ENCODE measurements at places on chromosomes 2 and 18.

- no peak for DNase-seq
These were observed 71.9 kb downstream of the ADD2 start for GRCh38 chr2:70696142-70696541.

- no peak for DNase-seq
These were observed 32.9 kb downstream of the MTERF4 start for GRCh38 chr2:241068942-241069810.

DNA sequence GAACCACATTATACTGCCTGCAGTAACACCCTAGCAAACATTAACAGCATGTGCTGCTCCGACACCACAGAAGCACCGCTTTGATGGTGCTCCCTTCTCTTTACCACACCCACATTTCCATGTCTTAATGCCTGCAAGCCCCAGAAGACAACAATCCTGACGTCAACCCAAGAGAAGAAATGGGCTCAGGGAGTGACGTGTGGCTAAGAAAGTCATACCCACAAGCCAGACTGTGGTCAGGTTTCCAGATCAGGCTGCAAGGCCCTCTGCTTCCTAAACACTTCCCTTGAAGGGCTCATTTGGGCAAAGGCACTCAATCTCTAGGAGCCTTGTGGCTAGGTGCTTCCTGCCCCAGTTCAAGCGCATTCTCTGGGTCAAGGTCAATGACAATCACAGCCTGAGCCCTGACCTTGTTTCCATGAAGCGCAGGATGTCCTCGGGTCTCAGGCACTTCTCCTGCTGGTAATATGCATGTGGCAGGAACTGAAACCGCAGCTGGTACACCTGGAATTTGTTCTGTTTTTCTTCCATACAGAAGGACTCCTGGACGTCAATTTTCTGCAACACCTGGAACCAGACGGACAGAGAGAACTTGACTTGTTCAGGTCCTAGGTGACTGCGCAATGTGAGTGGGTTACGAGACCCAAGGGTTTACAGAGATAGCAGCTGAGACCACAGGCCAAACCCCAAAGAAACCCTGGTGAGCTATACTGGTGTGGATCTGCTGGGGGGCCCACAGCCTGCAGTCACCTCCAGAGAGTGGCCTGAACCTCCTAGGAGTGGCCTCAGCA is 67.2 kb downstream of the POLR1A start:
- DNase-seq, result no peak

DNA sequence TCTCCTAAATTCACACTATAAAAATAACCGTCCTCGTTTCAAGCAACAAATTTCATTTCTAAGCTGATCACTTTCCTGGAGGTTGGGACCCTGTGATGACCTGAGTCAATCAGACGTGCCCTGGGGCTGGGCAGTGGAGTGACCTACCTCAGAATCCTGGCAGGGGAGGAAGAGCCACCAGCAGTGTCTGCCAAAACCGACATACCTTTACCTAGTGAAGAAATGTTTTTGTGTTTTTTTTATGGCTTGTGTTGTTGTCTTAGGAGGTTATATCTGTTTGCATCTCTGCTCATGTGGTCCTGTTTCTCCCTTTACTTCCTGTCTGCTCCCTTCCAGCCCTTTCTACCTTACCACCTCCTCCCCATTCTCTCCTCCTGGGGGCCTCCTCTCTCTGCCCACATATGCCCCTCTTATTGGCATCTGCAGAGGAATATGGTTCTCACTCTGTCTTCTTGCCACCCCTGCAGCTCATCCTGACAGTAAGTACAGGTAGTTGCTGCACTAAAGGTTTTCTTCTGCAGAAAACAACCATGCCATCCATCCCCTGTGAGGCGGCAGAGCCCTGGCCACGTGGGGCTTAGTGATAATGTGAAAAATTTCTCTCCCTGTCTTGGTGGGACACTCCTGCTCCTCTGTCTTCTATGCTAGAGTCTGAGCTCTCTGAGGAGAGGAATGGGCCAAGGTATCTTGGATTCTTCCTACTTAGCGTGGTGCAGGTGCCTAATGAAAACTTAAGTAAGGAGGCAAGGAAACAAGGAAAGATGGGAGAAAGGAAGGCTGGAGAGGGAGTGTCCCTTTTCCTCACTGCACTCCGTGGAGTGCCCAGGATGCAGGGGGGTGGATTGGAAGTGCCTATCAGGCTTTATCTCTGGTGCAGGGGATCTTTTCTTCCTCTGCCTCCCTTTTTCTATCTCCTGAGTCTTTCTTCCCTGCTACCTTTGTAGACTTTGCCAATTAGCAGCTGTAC is 15.4 kb downstream of the ACOXL start:
- DNase-seq, result no peak

DNA sequence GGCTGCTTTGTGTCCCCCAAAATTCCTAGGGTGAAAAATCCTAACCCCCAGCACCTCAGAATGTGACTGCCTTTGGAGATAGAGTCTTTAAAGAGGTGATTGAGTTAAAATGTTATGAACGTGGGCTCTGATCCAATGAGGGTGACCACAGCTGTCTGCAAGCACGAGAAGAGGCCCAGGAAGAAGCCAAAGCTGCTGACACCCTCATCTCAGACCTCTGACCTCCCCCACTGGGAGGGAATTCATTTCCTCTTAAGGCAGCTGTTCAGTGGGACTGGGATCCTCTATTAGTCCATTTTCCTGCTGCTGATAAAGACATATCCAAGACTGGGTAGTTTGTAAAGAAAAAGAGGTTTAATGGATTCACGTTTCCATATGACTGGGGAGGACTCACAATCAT is 544.4 kb downstream of the DCDC2C start:
- DNase-seq, result no peak

- no peak for DNase-seq
These were observed 136.4 kb upstream of the GPC1 start for GRCh38 chr2:240298803-240299709.

DNA sequence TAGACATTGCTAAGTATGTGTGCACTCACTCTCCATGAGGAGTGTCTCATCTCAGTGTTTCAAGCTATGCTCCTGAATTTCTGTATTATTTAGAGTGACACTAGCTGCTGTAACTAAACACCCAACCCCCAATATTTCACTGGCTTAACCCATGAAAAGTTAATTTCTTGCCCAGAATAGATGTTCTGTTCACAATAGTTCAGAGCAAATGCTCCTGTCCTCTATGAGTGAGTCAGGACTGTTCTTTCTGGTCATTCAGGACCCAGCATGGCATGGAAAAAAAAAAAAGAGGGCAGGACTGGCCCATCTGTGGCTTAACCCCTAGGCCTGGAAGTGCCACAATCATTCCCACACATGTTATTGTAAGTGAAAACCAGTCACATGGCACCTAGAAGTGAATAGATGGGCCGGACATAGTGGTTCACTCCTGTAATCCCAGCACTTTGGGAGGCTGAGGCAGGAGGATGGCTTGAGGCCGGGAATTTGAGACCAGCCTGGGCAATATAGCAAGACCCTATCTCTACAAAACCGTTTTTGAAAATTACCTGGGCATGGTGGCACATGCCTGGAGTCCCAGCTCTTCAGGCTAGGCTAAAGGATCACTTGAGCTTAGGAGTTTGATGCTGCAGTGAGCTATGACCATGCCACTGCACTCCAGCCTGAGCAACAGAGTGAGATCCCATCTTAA is 663.6 kb downstream of the IRS1 start:
- DNase-seq, result no peak

- no peak for DNase-seq
These were observed 21.8 kb downstream of the FZD5 start for GRCh38 chr2:207747653-207748560.

DNA sequence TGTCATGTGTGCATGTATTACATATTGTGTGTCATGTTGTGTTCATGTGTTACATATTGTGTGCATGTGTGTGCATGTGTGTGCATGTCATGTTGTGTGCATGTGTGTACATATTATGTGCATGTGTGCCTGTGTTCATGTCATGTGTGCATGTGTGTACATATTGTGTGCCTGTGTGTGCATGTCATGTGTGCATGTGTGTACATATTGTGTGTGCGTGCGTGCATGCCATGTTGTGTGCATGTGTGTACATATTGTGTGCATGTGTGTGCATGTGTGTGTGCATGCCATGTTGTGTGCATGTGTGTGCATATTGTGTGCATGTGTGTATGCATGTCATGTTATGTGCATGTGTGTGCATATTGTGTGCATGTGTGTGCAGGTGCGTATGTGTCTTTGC is 267.1 kb downstream of the EIPR1 start:
- DNase-seq, result no peak

DNA sequence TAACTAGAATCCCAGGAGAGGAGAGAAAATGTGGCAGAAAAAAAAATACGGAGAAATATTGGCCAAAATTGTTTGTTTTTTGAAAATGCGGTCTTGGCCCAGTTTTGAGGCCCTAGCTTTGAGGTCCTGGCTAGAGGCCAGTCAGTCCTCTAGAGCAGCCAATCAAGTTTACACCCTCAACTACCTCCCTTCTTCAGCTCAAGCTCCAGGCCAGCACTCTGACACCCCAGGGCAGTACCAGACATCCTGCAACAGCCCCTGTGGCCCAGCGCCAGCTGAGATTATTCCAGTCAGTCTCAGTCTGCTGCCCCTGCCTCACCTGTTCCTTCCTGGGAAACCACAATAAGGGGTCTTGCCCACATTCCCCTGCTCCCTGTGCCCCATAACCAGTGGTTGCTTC is 107.7 kb downstream of the UGGT1 start:
- no peak for DNase-seq

DNA sequence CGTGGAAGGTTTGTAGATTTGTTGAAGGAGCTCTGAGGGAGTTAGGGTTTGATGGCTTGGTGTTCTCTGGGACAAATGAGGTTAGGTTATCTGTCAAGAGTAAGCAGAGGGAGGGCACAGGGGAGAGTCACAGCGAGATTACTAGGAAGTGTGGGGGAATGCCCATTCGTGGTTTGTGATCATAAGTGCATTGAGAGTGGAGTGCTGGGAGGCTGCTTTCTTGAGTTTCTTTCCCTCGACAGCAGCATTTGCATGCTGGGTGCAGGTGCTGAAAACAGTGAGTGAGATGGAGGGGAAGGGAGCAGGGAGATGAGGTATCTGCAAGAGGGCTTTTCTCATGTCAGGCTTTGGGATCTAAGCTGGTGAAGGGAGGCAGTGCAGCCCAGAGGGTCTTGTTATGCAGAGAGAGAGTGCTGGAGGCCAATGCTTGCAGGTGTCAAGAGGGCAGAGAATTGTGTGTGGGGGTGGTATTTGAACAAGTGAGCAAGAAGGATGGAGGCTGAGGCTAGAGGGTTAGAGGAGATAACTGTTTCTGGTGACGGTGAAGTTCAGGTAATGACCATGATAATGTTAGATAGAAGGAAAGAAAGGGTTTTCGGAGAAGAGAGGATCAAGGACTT is 8.8 kb downstream of the RALB start:
- DNase-seq, result no peak

- no peak for DNase-seq
These were observed 58.7 kb downstream of the FAM117B start for GRCh38 chr2:202693503-202693902.

DNA sequence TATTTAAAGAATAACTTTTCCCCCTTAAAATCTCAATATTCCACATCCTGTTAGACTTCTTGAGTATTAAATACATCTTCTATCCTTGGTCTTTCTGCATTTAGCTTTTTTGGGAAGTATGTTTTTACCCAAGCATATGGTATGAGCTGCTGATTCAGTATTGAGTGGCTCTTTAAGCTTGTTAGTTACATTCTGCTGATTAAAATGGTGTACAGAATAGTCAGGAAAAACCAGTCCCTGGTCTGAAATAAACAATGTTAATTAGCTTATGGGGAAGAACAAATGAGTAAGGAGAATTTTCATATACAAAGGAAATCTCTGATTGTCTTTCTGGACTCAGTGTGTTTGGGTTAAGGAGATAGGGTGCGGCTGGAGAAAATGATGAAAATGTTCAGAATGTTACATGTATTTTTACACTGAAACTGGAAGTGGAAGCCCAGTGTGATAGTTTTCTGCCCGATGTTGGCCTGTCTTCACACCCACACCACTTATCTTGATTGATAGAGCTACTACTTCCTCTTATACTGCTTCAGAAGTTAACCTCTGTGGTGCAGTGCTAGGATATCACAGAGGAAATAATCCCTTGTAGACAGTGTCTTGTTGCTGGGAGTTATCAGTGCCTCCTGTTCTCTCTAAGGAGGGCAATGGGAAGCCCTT is 84.0 kb downstream of the MSH2 start:
- DNase-seq, result no peak

DNA sequence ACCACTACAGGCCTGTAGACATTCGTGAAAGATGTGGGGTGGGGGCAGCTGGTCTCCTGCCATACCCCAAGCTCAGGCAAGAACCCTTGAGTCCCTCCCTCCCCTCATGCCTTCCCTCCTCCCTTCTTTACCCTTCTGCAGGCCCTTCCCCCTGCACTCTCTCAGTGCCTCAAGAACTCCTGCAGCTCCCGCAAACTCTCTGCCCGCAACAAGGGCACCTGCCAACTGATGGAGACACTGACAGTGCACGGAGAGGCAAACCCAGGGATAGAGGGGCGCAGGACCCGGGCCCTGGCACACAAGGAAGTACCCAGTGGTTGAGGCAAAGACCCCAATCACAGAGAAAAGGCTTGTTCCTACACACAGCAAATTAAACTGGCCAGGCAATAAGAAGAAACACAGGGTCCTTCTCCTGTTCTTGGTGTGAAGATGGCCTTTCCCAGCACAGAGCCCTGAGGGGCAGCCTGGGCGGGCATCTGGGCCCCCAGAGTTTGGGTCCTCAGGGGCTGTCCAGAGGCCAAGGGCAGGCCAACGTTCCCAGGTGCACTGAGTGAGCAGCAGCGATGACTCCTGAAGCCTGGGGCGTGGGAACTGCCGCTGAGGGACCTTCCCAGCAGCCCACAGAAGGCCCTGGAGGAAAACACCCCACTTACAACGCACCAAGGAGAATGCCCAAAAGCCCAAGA is 1.6 kb downstream of the TEKT4 start:
- no peak for DNase-seq

DNA sequence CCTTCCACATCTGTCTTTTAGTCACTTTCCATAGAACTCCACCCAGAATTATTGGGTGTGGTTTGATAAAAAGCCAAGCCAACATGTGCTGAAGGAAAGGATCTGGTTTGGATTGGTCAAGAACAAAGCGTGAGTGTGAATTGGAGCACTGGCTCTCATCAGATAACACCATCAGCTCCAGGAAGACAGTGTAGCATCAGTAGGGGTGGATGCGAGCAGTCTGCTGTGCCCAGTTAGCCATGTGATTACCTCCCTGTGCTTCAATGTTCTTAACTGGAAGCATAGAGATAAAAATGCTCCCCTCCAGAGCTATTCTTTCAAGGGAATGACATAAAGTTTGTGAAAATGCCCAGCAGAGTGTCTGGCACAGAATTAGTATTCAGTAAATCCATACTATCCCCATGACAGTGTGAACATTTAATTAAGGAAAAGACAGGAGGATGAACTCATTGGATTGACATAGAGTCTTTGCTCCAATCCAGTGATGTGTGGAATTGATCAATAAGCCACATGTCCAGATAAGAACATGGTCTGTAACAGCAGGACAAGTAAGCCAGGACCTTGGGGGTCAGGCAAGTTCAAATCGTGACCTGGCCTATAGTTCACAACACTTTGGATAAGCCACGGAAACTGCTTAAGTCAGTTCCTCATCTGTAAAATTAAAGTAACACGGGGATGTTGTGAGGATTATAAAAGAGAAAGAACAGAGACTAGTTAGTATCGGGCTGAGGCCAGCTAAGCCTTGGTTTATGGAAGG is 68.0 kb downstream of the FAM124B start:
- DNase-seq, result no peak

GRCh38 chr2:16671760-16672159 is 6.1 kb upstream of the CYRIA start:
- no peak for DNase-seq

All from iPS DF 6.9 (cell line).